Ureter (tissue), 1 donor: ENCODE measurements at places on chromosomes 2 and 18. TPM values are rescaled to one million over a fixed set of nuclear protein-coding genes. Genes with fewer than 3 reads are reported as not detected.

DNA sequence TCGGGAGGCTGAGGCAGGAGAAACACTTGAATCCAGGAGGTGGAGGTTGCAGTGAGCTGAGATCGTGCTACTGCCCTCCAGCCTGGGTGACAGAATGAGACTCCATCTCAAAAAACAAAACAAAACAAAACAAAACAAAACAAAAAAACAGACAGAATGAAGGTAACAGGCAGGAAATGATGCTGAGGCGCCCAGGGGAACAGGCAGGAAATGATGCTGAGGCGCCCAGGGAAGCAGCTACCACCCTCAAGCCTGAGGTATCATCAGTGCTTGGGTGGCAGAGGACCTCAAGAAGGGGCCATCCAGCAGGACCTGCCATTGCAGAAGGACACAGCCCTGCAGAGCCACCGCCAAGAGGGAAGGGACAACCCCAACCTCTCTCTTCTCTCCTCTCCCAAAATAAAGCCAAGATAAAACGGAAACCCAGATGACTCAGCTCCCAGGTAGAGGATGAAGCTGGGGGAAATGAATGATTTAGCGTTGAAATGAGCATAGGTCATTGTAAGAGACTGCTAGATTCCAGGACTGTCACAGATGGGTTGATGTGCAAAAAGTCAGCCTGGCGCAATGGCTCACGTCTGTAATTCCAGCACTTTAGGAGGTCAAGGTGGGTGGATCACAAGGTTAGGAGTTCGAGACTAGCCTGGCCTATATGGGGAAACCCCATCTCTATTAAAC is 19.3 kb downstream of the SOWAHC start:
- DNase-seq = no peak

- DNase-seq = no peak
These were observed 16.2 kb upstream of the ZNF512 start for GRCh38 chr2:27566628-27567027.

- no peak for DNase-seq
These were observed 98.5 kb downstream of the ATP9B start for GRCh38 chr18:79167526-79168190.

Gene ALPP
- not detected for total RNA-seq
